ENCODE measurements at places on chromosomes 2 and 18.

- no peak for DNase-seq
These were observed 270.7 kb downstream of the HAUS1 start for GRCh38 chr18:46374850-46375249.

DNA sequence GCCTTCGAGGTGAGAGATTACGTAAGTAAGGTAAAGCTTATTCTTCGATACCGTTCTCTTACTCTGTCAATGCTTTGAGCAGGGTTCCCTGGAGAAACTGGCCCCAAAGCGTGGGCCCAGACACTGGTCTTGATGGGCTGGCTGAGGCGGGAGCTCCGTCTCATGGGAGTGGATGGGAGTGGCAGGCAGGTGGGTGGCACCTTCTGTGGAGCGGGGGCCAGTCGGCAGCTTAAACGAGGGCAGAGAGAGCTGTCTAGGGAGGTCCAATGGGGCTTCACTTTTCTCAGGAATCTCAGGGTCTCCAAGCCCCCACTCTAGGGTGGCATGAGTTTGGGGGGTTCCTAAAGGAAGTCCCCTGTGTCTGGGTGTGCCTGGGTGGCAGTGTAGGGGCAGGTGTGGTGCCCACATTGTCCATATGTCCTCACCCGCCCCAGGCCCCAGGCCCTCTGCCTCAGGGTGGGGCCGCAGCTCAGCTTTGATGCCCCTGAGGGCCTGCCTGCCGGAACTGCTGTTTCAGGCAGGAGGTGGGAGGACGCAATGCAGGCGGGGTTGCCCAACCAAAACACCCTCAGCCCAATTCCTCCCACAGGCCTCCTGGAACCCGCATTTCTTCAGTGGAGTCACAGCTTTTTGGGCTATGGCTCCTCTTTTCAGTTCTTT is 32.5 kb upstream of the FOSL2 start:
- DNase-seq: no peak

GRCh38 chr2:218370410-218371063 is 11.5 kb upstream of the SLC11A1 start:
- DNase-seq: peak; percentile 41

- DNase-seq: no peak
These were observed 1.2 kb downstream of the RAB12 start for GRCh38 chr18:8610459-8610851.

GRCh38 chr18:12862467-12862866 is 21.6 kb downstream of the PTPN2 start:
- DNase-seq: no peak

- no peak for DNase-seq
These were observed 557.0 kb upstream of the CNTNAP5 start for GRCh38 chr2:123468071-123468470.

- DNase-seq: peak; percentile 53
These were observed 22.5 kb upstream of the RAB27B start for GRCh38 chr18:54805571-54806334.

- DNase-seq: no peak
These were observed 30.8 kb upstream of the AAK1 start for GRCh38 chr2:69674316-69674670.

DNA sequence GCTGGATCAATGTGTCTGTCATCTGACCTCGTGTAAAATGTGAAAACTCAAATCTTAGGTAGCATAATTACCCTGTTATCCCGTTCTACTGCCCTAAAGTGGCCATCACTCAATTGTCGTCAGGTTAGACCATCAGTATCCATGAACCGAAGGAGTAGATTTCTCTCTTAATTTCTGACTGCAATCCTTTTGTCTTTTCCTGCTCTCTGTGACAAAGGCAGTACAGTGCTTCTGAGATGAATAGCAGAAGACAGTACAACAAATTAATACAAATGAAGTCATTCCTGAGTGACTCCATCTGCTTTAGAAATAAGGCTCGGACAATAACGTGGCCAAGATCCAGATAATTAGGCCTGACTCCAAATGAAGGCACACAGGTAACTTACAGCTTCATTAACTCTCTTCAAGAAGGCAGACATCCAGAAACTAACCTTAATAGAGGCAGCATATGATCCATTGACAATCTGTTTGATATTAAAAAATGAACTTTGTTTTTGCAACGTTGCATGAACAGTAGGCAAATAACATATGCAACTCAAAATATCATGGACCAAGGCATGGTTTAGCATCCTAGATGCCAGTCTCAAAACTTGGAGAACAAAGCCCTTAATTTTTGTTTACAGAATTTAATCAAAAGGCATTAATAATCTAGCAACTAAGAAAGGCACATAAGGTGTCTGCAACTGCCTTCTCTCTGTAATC is 96.7 kb upstream of the CDH20 start:
- DNase-seq: no peak

DNA sequence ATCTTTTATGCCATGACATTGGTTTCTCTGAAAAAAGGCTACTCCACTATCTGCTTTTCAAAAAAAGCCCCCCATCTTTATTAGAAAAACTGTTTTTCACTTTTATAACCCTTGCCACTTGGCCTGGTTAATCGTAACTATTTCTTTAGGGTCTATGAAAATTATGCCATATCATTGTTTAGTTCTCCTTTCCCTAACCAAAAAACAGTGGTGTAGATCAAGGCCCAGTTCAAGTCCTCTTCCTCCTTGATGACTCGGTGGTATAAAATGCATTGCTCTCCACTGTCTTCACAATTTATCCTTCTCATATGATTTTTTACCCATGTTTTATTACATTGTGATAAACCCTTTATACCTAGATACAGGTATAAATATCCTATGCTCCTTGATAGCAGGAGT is 205.5 kb downstream of the ZNF521 start:
- no peak for DNase-seq

GRCh38 chr2:141957321-141957720 is 173.5 kb downstream of the LRP1B start:
- DNase-seq: no peak

GRCh38 chr2:39688181-39688580 is 22.5 kb downstream of the TMEM178A start:
- no peak for DNase-seq

- DNase-seq: no peak
These were observed 23.0 kb downstream of the TET3 start for GRCh38 chr2:74007711-74008110.

GRCh38 chr2:30446602-30447148 is 371 bp upstream of the LCLAT1 start:
- peak; percentile 18 for DNase-seq

DNA sequence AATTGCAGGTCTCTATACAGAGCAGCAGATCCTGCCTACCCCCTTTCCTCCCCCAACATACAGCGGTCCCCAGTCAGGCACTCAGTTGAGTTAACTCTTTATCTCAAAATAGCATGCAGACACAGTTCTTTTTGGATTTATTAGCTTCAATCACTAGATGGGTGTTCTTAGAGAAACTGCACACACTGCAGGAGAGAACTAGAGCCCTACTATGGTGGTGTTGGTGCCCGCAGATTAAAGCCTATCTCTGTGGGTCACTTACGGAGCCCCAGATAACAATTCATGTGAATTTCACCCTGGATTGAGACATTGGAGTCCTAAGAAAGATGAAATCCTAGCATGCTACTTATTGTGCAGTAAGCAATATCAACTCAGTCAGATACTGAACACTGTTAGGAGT is 11.9 kb downstream of the ADD2 start:
- no peak for DNase-seq

DNA sequence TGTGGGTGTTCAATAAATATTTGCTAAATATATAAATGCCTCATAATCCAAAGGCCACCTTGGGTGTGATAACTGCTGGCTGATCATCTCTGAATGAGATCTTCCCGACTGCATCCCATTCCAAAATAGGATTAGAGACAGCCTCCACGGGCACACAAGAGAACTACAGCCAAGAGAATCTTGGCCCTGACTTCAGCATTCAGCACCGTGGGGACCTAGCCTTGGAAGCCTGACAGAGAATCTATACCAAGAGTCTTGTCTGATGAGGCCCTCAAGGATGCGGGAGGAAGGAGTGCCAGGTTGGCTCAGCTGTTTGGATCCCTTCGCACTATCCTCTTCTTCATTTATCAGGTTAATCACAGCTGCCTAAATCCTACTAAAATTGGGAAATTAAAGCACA is 85.8 kb downstream of the RBM43 start:
- no peak for DNase-seq

- DNase-seq: peak; percentile 86
These were observed 44.9 kb downstream of the DYSF start for GRCh38 chr2:71498261-71498701.

DNA sequence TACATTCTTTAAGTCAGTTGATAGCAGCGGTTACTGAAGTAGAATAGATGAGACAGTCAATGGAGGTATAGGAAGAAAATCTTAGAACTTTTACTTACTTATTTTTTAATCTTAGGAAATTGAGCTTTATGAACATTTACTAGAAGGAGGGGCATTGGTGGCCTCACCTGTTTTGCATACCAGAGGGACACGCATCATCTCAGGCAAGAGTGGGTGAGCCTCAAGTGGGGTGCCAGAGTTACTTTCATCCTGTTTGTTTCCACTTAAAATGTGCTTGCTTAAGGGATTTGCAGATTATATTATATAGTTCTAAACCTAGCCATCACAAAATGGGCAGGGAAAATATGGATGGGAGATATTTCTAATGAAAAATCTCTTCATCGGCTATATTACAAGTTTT is 61.6 kb downstream of the WDR7 start:
- no peak for DNase-seq

DNA sequence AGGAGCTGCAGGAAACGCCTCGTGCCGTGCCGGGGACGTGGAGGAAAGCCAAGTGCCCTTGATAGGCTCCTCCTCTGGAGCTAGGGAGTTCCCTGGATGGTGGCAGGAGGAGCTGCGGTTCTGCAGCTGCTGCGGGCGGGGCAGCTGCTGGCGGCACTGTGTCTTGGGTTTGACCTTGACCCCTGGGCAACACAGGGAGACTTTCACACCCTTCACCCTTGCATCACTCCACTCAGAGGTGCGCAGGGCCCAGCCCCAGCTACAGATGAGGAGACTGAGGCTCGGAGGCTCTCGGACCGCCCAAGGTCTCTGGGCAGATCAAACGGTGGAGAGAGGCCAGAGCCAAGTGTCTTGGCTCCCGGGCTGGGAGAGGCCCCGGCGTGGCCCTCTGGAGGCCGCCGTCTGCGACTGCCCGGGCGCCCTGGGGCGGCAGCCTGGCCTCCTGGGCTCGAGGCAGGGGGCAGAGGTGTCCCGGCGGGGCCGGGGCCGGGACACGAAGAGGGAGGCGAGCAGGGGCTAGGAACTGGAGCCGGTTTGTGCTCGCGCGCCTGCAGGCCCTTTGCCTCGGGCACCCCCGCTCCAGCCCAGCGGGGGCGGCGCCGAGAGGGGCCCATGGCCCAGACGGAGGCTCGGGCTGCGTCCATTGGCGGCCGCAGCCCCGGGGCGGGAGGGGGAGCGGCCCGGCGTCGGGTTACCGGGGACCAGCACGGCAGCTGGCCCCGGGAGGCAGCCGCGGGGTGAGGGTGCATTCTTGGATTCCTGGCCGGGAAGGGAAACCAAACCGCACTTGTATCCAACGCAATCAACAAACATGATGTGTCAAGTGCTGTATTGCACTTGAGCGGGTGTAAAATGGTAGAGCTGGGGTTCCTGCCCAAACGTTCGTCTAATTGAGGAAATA is 129.6 kb upstream of the SLC1A4 start:
- DNase-seq: peak; percentile 93

- no peak for DNase-seq
These were observed 8.8 kb downstream of the HDAC4 start for GRCh38 chr2:239392072-239392357.

- DNase-seq: no peak
These were observed 20.5 kb downstream of the APLF start for GRCh38 chr2:68487773-68488355.

DNA sequence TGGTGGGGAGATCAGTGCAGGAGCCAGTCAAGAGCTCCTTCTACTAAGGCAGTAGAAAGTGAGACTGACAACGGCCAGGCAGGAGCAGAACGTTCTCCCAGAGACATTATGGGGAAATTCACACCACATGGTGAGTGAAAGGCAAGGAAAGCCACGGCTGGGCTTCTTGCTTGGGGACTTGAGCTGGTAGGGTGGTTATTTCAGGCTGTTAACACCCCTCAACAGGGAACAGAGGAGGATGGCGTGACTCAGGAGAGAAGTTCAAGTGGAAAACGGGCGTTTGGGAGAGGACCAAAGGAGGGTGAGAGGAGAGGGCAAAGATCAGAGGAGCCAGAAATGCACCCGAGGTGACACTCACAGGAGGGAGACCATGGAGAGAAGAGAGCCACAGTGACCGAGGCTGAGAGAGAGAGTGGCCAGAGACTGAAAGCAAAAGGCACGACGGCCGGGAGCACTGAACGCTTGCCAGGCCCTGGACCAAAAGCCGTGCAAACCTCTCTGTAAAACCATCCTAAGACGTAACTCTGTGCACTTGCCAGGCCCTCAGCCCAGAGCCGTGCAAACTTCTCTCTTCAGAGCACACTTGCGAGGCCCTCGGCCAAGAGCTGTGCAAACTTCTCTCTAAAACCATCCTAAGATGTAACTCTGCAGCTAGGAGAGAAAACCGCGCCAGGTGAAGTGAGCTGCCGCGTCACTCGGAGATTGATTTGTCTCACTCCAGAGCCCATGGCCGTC is 7.7 kb downstream of the TPO start:
- no peak for DNase-seq

DNA sequence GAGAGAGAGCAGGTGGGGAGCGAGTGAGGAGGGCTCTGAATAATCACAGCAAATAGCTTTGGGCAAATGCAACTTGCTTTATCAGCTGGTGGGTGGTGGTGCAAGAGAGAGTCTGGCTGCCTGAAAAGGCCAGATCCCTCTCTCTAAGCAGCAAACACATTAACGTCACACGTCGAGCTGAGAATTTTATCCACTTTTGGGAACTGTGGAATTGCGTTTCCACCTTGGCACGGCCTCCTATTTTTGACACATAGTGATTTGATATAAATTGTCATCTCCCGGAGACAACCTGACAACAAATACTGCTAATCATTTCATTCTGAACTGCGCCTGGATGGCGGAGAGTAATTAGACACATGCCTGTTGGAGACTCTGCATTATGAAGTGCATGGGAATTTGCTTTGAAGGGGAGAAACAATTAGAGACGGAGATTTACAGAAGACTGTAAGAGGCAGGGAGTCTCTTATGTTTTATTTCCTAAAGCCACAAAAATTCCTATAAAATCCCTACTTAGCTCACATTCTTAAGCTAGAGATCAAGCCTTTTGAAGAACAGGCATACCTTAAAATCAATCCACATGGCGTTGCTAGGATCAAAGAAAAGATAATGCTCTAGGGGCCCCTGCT is 634.1 kb downstream of the TDRD15 start:
- DNase-seq: no peak

- DNase-seq: no peak
These were observed 139.9 kb downstream of the TDRD15 start for GRCh38 chr2:21263622-21264021.

DNA sequence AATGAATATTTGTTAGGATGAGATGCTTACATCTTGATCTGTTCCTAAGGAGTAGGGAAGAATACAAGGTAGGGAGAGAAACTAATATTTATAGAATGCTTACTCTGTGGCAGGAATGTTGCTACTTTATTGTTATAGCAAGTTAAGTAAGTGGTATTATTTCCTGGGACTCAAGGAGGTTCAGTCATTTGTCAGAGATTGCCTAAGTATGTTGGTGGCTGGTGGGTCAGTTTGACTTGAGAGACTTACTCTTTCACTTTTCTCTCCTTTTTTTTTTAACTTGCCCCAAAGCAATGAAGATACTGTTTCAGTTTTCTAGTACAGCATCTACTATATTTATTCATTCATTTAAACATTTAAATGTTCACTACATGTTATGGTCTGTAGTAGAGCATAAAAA is 209.2 kb upstream of the STON1 start:
- DNase-seq: no peak

Data from hepatic stellate cell (primary cell).